ENCODE measurements at places on chromosomes 3 and 15.

GRCh38 chr3:53902711-53903110 lies 11.1 kb upstream of the SELENOK start:
- no peak for DNase-seq

DNA sequence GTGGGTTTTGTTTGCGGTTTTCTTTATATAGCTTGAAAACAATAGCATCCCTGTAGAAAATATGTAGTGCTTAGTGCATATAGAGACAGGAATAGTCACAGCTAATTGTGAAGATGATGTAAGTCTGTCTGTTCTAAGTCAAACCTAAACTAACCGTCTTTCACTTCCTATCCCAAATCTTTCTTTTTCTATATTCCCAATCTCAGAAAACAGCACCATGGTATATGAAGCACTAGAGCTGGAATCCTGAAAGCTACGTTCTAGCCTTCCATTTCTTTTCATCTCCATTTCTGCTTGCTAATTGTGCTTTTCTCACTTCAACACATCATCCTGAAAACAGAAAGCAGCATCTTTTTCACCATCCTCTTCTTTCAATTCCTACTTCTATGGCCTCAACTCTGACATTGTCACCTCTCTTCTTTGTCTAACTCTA lies 1235.5 kb downstream of the ROBO2 start:
- no peak for DNase-seq

DNA sequence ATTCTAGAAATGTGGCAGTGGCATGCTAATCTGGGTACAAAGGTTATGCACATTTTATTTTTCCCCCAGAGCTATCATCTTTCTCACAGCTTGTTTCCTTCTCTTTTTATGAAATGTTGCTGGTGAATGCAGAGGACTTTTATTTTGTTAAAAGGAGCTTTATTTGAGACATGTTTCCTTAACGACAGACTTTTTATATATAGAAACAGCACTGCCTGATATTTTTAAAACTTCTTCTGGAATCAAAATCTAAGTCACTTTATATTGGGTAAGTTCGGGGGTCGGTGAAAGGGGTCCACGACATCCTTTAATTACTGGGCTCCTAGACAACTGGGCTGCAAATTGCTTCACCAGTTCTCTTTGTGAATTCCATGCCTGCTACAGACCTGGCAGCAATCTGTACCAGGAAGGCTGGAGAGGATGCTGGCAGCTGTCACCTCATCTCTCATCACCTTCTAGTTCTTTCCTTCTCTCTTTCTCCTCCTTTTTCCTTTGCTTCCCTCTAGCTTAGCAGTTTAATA lies 464.7 kb downstream of the PDCD6IP start:
- DNase-seq = no peak

- no peak for DNase-seq
Observed at GRCh38 chr3:188734395-188734794, 437.4 kb upstream of the TPRG1 start.

DNA sequence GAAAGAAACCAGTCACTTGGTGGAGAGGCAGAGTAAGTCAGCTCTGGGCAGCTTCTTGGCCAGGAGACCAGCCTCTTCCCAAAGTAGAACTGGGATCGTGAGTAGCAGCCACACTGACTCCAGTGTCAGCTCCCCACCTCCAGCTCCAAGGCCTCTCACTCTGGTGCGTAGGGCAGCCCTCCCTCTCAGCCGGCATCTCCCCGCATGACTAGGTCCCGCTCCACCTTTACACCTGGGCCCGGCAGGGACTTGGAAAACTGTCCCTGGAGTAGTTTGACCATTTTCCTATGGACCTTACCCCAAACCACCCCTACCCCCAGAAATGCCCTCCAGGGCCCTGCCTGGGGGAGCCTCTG lies 3.3 kb downstream of the STRA6 start:
- no peak for DNase-seq

DNA sequence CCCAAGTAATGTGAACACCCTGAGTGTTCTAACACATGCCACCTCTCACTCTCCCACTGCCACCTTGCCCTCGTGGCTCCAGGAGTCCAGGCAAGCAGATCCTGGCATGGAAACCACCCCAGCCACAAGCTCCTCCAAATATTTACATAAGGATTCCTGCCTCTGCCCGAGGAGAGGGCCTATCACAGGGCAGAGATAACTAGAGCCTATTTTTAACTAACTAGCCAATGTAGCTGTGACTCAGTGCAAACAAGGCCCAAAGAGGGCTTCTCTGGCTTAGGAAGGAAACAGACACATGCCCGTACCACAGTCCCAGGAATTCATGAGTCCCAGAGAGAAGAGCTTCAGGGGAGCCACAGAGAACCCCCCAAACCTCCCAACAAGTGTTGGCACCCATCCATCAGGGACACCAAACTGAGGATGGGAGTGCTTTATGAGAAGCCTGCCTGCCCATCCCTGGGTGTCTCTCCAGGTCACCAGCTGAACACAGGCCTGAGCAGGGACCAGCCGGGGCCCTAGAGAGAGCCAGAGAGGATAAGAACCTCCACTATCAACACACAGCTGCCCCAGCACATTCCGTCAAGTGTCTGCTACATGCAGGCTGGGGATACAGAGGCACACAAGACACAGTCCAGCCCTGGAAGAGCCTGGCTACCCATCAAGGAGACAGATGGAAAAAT lies 9.2 kb downstream of the FYCO1 start:
- DNase-seq = peak; percentile 89

DNA sequence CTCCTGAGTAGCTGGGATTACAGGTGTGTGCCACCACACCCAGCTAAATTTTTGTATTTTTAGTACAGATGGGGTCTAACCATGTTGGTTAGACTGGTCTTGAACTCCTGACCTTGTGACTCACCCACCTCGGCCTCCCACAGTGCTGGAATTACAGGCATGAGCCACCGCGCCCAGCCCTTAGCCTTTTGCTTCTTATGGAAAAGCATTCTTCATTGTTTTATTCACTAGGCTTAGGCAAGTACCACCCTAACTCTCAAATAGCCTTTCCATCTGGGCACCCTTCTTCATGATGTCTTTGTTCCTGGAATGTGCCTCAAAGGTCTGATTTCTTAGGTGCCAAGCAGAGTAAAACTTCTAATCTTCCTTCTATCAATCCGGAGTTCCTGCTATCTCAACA lies 641.8 kb downstream of the FHIT start:
- peak; percentile 65 for DNase-seq

- no peak for DNase-seq
Observed at GRCh38 chr3:64970634-64971033, 282.8 kb upstream of the ADAMTS9 start.

DNA sequence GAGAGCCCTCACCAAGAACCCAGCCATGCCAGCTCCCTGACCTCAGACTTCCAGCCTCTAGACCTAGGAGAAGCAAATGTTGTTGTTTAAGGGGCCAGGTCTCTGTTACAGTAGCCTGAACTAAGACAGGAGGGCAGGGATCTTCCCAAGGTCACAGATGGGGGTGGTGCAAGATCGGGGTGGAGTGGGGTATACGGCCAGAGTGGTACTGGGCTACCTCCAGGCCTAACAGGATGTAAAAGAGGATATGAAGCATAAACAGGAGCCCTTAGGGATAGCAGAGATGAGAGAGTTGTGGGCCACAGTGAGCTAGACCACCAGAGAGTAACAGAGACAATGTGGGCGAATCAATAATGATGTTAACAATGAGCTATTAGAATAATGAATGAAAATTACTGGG lies 82.9 kb downstream of the TOP2B start:
- no peak for DNase-seq

GRCh38 chr15:100601617-100602063 lies 344 bp downstream of the LINS1 start:
- no peak for DNase-seq

GRCh38 chr15:72289597-72290325 lies 17.4 kb upstream of the PARP6 start:
- no peak for DNase-seq

DNA sequence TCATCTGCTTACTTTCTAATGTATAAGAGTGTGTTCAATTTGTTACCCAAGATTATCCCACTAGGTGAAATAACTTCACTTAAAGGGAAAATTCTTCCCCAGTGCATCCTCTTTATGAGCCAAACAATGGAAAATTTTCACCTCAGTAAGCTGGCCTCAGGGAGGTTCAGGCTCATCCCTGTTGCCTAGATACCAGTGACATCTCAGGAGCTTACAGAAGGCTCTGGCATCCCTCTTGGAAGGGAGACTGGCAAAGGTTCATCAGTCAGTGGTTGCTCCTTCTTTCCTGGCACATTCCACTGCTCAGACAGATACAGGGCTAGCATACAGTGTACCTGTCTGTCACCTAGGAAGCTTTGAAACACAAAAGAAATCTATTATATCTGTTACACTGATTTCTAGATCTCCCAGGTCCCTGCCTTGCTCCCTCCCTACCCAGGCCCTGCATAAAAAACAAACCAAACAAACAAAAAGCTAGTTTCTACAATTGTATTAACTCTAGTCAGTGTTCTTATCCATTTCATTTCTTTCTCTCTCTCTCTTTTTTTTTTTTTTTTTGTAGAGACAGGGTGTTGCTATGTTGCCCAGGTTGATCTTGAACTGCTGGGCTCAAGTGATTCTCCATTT lies 1.7 kb downstream of the IP6K2 start:
- peak; percentile 27 for DNase-seq

GRCh38 chr3:183268366-183268765 lies 15.3 kb downstream of the B3GNT5 start:
- no peak for DNase-seq

DNA sequence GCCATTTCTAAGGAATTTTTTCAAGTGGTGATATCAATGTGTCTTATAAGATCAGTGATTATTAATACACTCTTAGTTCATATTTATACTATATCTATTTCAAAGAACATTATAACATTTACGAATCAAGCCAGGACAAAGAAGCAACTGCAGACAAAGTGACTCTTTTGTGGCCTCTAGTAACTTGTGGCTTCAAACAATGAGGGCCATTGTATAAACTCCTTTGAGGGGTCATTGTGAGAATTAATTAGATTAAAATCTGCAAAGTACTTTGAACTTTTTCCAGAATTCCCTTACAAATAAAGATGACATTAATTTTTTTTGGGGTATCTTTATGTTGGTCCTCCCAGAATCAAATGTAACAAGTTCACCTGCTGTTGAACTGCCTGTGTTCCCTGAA lies 12.3 kb upstream of the SLC30A4 start:
- DNase-seq = no peak

GRCh38 chr3:196124608-196125007 lies 42.7 kb upstream of the TFRC start:
- no peak for DNase-seq

GRCh38 chr15:53324061-53324460 lies 435.4 kb downstream of the WDR72 start:
- DNase-seq = no peak

DNA sequence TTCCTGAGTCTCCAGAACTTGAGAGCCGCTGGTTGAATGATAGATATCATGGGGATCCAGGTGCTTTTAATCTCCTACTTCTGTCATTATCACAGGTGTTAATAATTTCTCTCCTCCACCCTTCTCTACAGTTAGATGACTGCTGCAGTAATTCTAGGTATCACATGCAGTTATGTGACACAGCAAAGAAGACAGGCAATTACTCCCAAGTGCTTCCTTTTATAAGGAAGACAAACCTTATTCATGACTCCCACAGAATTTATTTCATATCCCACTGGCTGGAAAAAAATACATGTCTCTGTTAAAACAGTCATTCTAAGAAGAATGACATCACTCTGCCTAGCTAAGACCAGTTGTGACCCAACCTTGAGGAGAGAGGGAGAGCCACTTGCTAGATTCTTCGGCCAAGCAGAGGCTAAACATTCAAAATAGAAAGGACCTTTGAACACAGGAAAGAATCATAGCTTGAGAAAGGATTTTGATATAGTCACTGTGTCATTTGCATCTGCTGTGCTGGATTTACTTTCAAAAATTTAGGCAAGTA lies 500.6 kb downstream of the SI start:
- DNase-seq = no peak

GRCh38 chr15:79406210-79406609 lies 25.9 kb upstream of the MINAR1 start:
- no peak for DNase-seq

DNA sequence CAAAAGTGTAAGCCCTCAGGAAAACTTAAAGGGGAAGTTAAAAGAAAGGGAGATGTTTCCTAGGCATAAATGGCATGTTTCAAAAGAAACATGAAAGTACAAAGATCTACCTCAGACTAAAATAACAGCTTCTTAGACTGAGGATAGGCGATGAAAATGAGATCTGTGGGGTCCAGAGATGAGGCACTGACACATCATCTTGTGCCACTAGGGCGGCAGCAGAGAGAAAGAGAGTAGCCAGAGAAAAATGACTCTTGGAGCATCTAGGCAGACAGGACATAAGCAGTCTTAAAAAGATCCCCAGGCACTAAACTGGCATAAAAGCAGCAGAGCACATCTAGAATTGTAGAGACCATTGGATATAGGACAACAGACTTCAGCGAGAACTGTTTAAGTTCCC lies 42.5 kb upstream of the RFX7 start:
- no peak for DNase-seq

DNA sequence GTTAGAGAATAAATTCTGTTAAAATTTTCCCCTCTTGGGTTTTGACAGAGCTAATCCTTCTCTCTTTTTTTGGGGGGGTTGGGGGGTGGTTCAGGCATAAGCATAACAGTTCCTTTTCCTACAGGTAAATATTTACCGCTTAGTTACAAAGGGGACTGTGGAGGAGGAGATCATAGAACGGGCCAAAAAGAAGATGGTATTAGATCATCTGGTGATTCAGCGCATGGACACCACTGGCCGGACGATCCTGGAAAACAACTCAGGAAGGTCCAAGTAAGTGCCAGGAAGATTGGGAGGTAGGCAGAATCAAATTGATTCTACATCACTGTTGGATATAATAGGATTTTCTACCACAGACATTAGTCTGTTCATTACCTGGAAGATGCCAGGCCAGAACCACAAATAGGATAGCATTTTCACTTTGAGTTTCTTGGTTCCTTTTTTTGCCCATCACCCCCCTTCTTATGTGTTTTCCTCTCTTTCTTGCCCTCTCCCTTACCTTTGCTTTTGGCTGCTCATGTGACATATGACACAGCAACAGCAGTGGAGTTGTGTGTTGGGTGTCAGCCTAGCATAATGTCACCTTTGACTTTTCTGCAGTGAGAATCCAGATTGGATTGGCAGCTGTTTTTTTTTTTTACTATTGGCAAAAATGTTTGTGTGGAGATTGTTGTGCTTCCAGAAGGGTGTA lies 79.0 kb downstream of the CHD2 start:
- no peak for DNase-seq

GRCh38 chr3:15929944-15930571 lies 132.3 kb upstream of the ANKRD28 start:
- DNase-seq = no peak

- DNase-seq = no peak
Observed at GRCh38 chr3:30642849-30643361, 36.5 kb downstream of the TGFBR2 start.

GRCh38 chr15:100131321-100132224 lies 210.2 kb downstream of the ADAMTS17 start:
- DNase-seq = peak; percentile 50

DNA sequence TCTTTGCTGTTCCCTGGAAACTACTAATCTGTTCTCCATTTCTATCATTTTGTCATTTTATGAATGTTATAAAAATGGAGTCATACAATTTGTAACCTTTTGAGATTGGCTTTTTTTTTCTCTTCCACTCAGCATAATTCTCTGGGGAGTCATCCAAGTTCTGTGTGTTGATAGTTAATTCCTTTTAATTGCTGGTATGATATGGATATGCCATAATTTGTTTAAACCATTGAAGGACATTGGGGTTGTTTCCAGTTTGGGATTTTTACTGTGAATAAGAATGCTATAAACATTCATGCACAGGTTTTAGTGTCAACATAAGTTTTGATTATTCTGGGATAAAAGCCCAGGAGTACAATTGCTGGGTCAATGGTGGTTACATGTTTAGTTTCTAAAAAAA lies 279.4 kb downstream of the WNT5A start:
- DNase-seq = no peak
